ENCODE measurements at places on chromosomes 7 and 10. TPM values are rescaled to one million over a fixed set of nuclear protein-coding genes. Genes with fewer than 3 reads are reported as not detected.

IRF5 gene
- total RNA-seq = 9.7 TPM

ACTL6B gene
- total RNA-seq = not detected

ZNF487 gene
- 2.8 TPM for total RNA-seq

TRIM4 gene
- 23.8 TPM for total RNA-seq

CHN2 gene
- total RNA-seq = 19.8 TPM

UNC5B gene
- total RNA-seq = 18.4 TPM

PNLIP gene
- total RNA-seq = not detected

ASB10 gene
- total RNA-seq = not detected

BMS1 gene
- total RNA-seq = 11.4 TPM

WIPF3 gene
- 1.6 TPM for total RNA-seq

LBX1 gene
- not detected for total RNA-seq

TMEM229A gene
- total RNA-seq = not detected

ELAPOR2 gene
- 11.8 TPM for total RNA-seq

GIMAP8 gene
- 4.5 TPM for total RNA-seq

MSS51 gene
- total RNA-seq = 1.4 TPM

CTAGE15 gene
- 1.3 TPM for total RNA-seq

PLAU gene
- 11.4 TPM for total RNA-seq
